ENCODE measurements at places on chromosomes 2 and 18. TPM values are rescaled to one million over a fixed set of nuclear protein-coding genes. Genes with fewer than 3 reads are reported as not detected.
A peak's percentile ranks its signal among the peaks of the same experiment; 100 is the strongest.

DNA sequence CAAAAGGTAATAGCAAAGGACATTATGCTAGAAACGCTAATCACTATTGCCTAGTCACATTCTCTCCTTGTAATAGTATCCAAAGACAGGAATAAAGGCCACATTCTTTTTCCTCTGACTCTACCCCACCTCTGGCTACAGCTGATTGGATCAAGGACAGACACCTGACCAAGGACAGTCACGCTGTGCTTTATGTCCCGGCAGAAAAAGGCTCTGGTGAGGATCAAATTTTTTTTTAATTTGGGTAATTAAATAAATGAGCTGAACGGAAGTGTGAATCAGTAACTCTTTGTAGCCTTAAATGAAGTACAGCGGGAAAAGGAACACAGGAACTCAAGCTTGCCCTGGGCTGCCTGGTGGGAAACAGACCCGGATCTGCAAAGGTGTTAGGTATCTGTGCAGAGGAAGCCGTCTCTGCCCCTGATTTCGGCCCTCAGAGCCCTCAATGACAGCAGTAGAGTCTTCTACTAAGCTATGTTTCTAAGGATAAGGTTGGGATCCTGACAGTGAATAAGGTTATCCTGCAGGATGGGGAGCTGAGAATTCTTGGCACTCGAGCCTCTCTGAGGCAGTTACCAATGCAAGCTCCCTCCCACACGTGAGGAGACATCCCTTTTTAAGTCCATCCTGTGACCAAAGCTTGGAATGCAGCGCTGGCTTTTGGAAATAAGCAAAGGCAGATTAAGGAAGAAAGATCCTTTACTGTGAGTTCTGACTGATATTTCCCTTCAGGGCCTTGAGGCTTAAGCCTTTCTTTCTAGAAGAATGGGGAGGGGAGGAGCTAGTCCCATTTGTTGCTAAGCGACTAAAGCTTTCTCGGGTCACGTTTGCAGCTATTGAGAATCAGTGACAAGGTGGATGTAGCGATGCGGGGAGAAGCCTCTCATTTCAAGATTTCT is 37.8 kb upstream of the IKZF2 start:
- H3K27me3 ChIP-seq = no peaks in the 10 kb centered on the region
- no peak overlapping the region for H3K4me3 ChIP-seq
- peaks cover 6% of the 10 kb centered on the region for H3K4me1 ChIP-seq
- DNase-seq = peak; percentile 30
- H3K36me3 ChIP-seq = no peaks in the 10 kb centered on the region

GRCh38 chr2:191012346-191012745 is 1.6 kb downstream of the STAT1 start:
- no peak for DNase-seq
- no peaks in the 10 kb centered on the region for H3K27me3 ChIP-seq
- peak overlapping the region; percentile 76 for H3K4me3 ChIP-seq
- H3K4me1 ChIP-seq = peaks cover 42% of the 10 kb centered on the region
- H3K27ac ChIP-seq = peak overlapping the region; percentile 96

GRCh38 chr2:60347781-60348180 is 205.7 kb downstream of the BCL11A start:
- DNase-seq = no peak
- H3K4me3 ChIP-seq = no peak overlapping the region
- no peaks in the 10 kb centered on the region for H3K4me1 ChIP-seq
- no peaks in the 10 kb centered on the region for H3K36me3 ChIP-seq
- no peak overlapping the region for H3K27ac ChIP-seq

GRCh38 chr2:152557273-152557888 is 159.9 kb downstream of the PRPF40A start:
- no peaks in the 10 kb centered on the region for H3K4me1 ChIP-seq
- H3K36me3 ChIP-seq = peaks cover 25% of the 10 kb centered on the region
- H3K4me3 ChIP-seq = no peak overlapping the region
- DNase-seq = no peak

GRCh38 chr2:219252570-219252899 is 508 bp upstream of the TUBA4B start:
- peak overlapping the region; percentile 85 for H3K27ac ChIP-seq
- peak overlapping the region; percentile 72 for H3K4me3 ChIP-seq
- no peaks in the 10 kb centered on the region for H3K27me3 ChIP-seq
- peaks cover 58% of the 10 kb centered on the region for H3K4me1 ChIP-seq
- no peak for DNase-seq

- no peaks in the 10 kb centered on the region for H3K27me3 ChIP-seq
- no peaks in the 10 kb centered on the region for H3K36me3 ChIP-seq
- H3K4me1 ChIP-seq = no peaks in the 10 kb centered on the region
Measured at GRCh38 chr18:76640438-76640837, 145.4 kb upstream of the ZNF516 start.

PMAIP1 gene
- 1.6 TPM for total RNA-seq

- DNase-seq = no peak
- no peak overlapping the region for H3K27ac ChIP-seq
- H3K4me3 ChIP-seq = no peak overlapping the region
- H3K4me1 ChIP-seq = no peaks in the 10 kb centered on the region
Measured at GRCh38 chr18:25177631-25178030, 174.3 kb downstream of the ZNF521 start.
